ENCODE measurements at places on chromosomes 12 and 14.

GRCh38 chr14:99231850-99232713 is 39.9 kb downstream of the BCL11B start:
- no peak for DNase-seq

- DNase-seq = no peak
These were observed 53.7 kb downstream of the GALNT4 start for GRCh38 chr12:89470741-89471509.

GRCh38 chr12:97745406-97746101 is 282.9 kb downstream of the RMST start:
- no peak for DNase-seq

DNA sequence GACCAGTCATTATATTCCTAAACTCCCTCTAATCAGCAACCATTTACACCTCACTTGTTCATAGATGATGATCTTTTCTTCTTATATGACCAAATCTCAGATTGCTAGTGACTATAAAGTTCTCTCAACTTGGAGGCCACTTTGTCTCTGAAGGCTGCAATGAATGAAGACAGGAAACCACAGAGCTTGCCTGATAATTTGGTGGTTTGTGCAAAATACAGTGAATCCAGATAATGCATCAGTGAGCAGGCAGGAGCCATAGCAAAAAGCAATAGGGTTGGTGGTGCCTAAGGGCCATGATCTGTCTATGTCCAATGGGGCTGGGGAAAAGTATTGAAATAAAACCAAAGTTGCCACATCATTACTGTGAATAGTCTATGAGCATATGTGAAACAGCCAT is 123.8 kb upstream of the LRFN5 start:
- no peak for DNase-seq

- DNase-seq = no peak
These were observed 379.1 kb downstream of the GALC start for GRCh38 chr14:87613881-87614280.

DNA sequence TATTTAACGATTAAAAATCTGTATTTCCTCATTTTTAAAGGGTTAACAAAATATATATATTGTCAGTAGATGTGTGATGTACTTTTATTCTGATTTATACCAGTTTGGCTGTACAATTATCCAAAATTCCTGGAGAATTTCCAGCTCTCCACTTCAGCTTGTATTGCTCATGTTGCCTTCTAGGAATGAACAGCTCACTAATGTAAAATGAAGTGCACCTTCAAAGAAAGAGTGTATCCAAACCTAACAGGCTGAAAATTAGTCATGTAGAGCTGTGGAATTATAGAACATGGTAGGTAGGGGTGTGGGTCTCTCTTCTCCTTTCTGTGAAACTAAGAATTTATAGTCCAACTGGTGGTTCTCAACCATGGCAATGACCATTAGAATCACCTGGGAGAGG is 362.0 kb downstream of the ETNK1 start:
- no peak for DNase-seq

DNA sequence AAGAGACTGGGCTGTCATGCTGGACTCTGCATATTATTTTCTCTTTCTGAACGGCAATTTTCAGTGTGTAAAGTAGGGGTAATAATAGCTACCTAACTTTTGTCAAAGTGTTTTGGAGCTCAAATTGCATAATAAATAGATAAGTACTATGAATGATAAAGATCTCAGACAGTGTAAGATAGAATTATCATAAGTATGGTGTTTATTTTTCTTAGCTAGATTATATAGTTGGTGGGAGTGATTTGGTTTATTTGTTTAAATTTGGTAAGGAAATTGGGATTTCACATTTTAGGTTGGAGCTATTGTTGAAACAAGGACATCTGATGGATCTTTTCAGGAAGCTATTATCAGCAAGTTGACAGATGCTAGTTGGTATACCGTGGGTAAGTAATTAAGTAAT is 7.4 kb downstream of the ARID4A start:
- DNase-seq = no peak

GRCh38 chr12:26988703-26989102 is 25.5 kb downstream of the TM7SF3 start:
- no peak for DNase-seq

- no peak for DNase-seq
These were observed 24.9 kb downstream of the CRACR2A start for GRCh38 chr12:3727877-3728632.

GRCh38 chr12:47023953-47024352 is 55.5 kb upstream of the PCED1B start:
- DNase-seq = no peak

DNA sequence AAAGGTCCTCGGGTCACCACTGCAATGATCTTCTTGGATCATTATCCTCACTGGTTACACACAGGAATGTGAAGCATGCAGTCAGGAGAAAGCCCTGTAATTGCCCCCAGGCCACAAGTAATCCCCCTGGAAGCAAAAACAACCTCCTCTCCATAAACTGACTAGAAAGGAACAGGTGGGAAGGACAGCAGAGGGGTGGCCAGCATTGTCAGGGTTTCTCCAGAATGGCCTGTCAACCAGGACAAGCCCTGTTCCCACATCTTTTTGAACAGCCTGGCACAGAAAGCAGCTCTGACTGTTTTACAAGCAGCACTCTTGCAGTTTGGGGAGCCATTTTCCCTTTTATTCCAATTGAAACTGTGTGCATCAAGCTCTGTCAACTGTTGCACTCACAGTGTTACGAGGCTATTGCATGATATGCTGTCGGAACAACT is 36.1 kb downstream of the TMCC3 start:
- no peak for DNase-seq

DNA sequence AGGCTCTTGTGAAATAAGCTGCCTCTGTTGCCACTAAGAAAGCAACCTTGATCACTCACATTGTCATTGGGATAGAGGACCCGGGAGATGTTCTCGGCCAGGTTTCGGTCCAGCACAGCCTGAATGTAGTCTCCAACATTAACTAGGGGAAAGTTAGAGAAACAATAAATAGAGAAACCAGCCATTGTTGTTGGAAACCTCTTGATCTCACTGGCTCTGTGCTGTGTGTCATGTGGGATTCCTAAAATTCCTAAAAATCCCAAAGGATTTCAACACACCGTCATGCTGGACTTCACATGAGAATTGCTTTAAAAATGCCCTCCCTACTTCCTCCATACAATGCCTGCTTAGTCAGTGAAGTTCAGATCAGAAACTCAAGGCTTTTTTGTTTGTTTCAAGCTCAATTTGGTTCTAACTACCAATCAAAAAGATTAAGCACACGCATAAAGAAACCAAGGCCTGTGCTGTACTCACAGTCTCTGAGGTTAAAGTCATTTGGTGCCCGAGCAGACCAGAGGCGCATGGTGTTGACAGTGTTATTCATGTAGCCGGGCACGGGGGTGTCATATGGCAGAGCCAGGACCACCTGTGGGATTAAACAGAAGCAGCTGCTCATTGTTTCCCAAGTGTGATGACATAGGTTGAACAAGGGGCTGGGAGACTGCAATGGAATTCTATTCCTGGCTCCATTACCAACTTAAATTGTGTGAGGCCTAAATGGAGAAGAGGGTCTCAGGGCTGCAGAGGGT is 23.6 kb downstream of the PYGL start:
- DNase-seq = no peak

DNA sequence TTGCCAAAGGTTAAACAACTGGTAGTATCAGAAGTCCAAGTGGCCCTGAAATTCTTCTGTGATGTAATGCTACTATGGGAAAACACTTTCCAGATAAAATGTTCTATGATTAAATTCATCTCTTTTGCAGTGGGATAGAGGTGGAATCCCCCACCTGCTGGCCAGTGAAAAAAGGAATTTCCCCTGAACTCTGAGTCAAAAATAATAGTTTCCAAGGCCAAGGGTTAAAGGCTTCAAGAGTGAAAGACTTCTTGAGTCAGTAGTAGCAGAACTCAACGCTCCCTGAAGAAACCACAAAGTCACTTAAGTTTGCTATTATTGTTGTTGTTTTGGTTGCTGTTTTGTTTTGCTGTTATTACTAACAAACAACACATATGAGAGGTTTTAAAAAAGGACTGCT is 330.8 kb downstream of the SOX5 start:
- DNase-seq = no peak

- DNase-seq = no peak
These were observed 153.1 kb upstream of the FOXG1 start for GRCh38 chr14:28613532-28613931.

DNA sequence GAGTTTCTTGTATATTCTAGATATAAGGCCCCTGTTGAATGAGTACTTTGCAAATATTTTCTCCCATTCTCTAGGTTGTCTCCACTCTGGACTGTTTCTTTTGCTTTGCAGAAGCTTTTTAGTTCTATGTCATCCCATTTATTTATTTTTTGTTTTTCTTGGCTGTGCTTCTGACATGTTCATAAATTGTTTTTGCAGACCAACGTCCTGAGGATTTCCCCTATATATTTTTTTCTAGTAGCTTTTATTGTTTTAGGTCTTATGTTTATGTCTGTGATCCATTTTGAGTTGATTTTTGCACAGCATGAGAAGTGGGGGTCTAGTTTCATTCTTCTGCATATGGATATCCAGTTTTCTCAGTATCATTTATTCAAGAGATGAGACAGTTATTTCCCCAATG is 70.4 kb upstream of the BTG1 start:
- no peak for DNase-seq

GRCh38 chr12:31958569-31959160 is 550 bp upstream of the RESF1 start:
- no peak for DNase-seq

- no peak for DNase-seq
These were observed 127.8 kb upstream of the RFLNA start for GRCh38 chr12:124167141-124167540.

GRCh38 chr12:95834572-95834971 is 24.2 kb upstream of the SNRPF start:
- DNase-seq = no peak

DNA sequence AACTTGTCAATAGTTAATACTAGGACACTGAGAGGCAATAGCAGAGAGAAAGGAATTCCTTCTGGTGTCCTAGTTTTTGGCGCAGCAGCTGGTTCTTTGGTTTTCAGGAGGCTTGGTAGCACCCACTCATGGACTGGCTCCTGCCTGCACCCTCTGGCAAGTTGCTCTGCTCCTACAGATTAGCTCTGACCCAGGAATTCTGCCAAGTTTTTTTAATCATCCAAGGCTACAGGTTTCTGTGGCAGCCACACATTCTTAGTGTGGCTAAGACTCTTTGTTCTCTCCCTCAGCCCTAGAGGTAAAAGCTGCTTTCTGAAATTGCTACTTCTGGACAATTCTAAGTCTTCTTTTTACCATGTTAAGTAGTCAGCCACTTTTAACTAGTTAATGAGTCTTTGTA is 72.0 kb upstream of the FKBP4 start:
- DNase-seq = no peak

DNA sequence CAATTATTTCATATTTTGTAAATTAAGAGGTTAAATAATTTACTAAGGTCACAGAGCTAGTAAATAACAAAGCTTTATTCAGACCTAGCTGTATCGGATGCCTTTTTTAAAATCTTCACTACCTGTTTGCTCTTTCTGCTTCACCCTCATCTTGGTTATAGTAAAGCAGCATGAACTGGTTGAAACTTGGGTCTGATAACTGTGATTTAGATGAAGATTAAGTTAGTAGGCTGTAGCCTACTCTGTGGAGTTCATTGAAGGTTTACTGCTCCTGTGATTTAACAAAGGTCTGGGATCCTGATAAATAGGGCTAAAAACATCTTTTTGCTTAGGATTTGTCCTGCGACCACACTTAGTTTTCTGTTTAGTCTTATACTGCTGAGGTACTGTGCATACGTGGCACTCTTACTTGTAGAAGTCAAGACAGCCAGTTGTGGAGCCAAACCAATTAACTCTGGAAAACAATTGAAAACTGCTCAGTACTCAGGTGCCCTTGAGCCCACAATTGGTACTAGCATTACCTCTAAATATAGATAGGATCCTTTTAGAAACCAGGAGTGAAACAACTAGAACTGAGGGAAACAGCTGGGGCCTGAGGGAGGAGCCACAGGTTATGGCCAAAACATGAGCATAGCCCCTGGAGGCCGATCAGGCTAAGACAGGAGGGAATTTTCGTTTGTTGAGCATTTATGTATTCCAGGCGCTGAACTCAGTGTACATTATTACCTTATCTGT is 2.3 kb downstream of the SPATS2 start:
- no peak for DNase-seq

Data from stimulated activated CD4-positive, alpha-beta T cell treated with anti-CD3 and anti-CD28 coated beads, Interleukin-1b, Interleukin-23, amount 100 ng/mL, for 24 hours (primary cell).